ENCODE measurements at places on chromosomes 1 and 21.

- DNase-seq: peak; percentile 34
These were observed 5.1 kb upstream of the SPATC1L start for GRCh38 chr21:46189213-46189958.

GRCh38 chr21:45094412-45094811 lies 20.0 kb downstream of the ADARB1 start:
- no peak for DNase-seq

GRCh38 chr1:32480761-32481160 lies 15.9 kb downstream of the ZBTB8B start:
- DNase-seq: no peak

DNA sequence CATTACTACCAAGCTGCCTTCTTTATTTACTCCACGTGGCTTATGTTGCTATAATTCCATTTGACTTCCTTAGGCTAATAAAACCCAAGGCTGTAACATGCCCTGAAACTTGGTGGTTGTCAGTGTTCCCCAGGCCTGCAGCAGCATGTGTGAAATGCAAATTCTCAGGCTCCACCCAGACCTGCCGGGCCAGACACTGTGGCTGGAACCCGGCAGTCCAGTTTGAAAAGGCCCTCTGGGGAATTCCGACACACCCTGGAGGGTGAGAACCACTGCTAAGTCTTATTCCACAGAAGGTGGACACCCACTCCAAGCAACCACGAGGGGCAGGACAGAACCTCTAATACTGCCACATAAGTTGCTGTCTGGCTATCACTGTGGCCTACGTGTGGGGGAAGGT lies 41.4 kb downstream of the URB1 start:
- DNase-seq: no peak

- DNase-seq: no peak
These were observed 23.1 kb downstream of the C21orf91 start for GRCh38 chr21:17796037-17796403.

DNA sequence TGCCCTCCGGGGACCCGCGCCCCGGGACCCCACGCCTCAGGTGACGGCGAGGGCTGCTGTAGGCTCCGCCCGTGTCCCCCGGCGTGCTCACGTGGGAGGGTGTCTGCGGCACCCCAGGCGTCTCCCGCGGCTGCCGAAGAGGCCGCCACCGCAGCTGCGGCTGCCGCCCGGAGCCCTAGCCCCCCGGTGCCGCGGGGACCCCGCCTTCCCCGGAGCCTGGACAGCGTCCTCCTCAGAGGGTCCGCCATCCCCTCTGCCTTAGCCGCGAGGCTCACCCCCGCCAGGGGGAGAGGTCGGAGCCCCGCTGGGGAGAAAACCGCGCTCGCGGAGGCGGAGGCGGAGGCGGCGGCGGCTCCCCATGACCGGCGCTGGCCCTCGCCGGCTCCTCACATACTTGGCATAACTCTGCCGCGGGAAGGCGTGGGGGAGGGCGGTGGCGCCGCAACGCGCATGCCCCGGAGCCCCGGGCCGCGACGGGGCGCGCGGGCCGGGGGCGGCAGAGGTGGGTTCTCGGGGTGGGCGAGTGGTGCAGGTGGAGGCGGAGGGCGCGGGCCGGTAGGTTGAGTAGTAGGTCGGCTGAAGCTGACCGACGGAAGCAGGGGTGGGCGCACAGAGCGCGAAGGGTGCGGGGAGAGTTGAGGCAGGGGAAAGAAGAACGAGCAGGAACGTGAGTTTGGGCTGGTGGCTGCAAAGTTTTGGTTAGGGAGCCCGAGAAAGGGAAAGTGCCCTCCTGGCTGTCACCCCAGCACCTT lies 700 bp upstream of the SYDE2 start:
- DNase-seq: peak; percentile 93

GRCh38 chr1:109441069-109441468 lies 14.8 kb upstream of the PSMA5 start:
- no peak for DNase-seq

- DNase-seq: no peak
These were observed 180.0 kb downstream of the TTLL7 start for GRCh38 chr1:83818916-83819315.

DNA sequence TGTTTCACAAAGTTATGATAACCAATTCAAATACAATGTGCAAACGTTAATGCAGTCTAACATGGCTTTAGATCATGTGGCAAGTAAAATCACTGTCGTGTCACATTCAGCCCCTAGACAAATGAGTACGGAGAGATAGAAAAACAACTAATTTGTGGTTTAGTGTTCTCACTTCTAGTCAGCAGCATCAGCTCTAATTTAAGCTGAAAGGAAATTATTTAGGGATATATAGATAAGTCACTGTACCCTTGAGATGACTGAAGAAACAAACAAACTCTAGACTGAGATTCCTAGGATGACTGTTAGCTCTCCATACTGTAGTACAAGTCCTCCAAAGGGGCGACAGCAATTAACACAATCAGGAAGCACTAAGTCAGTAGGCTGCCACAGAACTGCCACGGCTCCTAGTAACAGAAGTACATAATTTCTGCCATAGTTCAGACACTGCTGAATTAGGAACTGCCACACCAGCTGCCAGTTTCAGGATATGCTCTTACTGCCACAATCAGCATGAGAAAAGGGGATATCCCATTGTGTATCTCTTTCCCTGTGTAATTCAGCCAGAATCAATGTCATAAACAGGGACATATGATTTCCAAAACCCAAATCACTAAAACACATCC lies 150.4 kb upstream of the NEGR1 start:
- DNase-seq: no peak

GRCh38 chr1:109849655-109850054 lies 61.0 kb upstream of the CSF1 start:
- DNase-seq: no peak

DNA sequence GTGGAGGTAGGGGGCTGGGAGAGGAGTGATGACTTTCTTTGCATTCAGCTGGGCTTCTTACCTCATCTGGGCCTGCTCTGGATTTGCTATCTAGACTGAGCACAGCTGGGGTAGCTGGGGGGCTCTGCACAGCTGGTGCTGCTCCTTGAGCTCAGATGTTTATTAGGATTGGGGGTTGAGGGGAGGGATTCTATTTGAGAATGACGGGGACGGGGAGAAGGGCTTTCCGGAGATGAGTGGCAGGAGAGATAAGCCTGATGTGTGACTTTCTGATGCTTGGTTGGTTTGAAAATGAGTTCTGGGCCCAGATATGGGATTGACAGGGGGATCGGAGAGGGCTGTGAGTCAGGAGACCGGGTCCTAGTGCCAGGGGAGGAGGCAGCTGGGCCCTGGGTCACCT lies 146.1 kb upstream of the CSF3R start:
- DNase-seq: no peak

GRCh38 chr21:40827509-40827908 lies 19.4 kb downstream of the DSCAM start:
- no peak for DNase-seq

DNA sequence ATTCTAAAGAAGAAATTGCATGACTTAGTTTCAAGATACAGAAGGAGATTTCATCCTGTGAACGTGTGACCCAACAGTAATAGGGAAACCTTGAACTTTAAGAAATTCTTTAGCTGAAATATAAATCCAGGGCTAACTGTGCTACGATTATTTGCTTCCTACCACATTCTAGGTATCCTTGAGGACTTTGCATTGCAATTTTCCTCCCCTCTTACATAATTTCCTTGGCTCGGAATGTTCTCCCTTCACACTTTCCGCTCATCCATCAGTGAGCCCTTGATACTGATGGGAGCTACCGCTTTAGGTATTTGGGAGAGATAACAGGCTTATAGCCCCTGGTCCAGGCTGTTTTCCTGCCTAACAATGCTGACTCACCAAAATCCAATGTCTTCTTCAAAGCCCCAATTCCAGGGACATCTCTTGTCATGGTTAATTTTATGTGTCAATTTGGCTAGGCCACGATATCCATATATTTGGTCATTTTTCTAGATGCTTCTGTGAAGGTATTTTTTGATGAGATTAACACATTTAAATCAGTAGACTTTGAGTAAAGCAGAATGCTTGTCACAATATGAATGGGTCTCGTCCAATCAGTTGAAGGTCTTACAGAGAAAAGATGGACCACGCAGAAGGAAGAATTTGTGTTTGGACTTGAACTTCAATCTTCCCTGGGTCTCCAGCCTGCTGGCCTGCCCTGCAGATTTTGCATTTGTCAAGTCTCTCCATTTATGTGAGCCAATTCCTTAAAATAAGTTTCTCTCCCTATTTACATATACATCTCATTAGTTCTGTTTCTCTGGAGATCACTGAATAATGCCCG lies 121.2 kb downstream of the PTPN14 start:
- no peak for DNase-seq

GRCh38 chr1:183830389-183830788 lies 25.5 kb downstream of the RGL1 start:
- DNase-seq: no peak

GRCh38 chr1:85245891-85246290 lies 13.6 kb downstream of the C1orf52 start:
- no peak for DNase-seq

DNA sequence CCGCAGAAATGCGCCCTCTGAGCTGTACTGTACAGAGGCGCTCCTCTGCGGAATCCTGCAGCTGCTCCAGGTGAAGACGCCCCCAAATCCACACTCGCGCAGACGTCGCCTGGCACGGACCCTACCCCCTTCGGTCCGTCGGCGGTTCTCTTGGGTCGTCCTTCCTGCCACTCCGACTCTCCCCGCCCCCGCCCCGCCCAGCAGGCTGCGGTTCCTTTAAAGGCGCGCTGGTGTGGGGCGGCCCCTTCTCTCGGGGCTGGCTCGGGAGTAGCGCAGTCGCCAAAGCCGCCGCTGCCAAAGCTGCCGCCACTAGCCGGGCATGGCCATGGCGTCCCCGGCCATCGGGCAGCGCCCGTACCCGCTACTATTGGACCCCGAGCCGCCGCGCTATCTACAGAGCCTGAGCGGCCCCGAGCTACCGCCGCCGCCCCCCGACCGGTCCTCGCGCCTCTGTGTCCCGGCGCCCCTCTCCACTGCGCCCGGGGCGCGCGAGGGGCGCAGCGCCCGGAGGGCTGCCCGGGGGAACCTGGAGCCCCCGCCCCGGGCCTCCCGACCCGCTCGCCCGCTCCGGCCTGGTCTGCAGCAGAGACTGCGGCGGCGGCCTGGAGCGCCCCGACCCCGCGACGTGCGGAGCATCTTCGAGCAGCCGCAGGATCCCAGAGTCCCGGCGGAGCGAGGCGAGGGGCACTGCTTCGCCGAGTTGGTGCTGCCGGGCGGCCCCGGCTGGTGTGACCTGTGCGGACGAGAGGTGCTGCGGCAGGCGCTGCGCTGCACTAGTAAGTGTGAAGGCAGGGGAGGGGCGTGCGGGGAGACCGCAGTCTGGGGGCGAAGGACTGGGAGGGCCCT lies at the start of gene RASSF5:
Gene RASSF5, plus strand, starts transcription at position 248 of the 846 bp plus-strand sequence. Its CDS starts 72 bp downstream, at position 320.
- DNase-seq: no peak

DNA sequence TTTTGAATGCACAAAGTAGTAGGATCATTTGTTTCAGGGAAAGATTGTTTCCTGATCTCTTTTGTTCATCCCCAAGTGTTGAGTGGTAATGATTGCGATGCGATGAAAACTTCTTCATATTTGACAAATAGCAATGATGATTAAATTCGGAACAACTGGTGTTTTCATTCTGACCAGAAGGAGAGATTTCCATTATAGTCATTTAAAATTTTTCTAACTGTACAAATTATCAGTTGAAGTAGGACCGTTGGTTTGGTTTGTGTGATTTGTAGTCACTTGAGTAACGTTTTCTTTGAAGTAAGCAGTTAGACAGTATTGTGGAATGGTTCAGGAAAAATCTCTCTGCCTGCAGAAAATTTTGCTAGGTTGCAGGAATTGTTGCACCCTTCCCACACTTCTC lies 5.9 kb downstream of the NFYC start:
- DNase-seq: no peak

DNA sequence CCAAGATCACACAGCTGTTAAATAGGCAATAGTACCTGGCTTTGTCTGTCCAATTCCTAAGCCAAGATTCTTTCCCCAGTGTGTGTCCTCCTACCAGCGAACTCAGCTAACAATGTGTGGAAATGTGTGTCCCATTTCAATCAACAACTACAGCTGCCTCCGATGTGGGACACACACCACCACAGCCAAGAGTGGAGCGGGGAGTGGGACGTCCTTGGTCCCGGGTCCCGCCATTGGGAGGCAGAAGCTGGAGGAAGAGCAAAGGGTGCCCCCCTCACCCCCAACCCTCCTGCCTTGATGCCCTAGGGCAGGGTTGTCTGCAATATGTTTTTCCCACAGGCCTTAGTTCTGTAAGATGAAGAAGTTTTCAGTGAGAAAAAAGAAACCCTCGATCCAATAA lies 265.4 kb upstream of the RAB4A start:
- DNase-seq: no peak

- DNase-seq: no peak
These were observed 101.8 kb upstream of the OLFM3 start for GRCh38 chr1:102098536-102098935.

DNA sequence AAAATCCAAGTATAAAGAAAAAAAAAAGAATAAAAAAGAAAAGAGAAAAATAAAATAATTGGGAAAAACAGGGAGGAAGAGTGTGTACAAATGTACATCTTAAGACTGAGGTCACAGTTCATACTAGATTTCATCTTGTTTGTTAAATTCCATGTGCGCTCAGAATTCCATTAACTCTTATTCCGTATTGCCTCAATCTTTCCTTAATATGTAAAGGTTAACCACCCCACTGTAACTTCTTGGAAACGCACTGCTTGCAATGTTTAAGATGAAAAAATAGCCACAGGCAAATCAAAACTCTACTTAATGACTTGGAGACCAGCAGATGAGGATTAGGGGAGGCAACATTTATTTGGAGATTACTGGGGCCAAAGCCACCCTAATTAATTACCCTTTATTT lies 23.9 kb upstream of the KCNE1 start:
- no peak for DNase-seq

DNA sequence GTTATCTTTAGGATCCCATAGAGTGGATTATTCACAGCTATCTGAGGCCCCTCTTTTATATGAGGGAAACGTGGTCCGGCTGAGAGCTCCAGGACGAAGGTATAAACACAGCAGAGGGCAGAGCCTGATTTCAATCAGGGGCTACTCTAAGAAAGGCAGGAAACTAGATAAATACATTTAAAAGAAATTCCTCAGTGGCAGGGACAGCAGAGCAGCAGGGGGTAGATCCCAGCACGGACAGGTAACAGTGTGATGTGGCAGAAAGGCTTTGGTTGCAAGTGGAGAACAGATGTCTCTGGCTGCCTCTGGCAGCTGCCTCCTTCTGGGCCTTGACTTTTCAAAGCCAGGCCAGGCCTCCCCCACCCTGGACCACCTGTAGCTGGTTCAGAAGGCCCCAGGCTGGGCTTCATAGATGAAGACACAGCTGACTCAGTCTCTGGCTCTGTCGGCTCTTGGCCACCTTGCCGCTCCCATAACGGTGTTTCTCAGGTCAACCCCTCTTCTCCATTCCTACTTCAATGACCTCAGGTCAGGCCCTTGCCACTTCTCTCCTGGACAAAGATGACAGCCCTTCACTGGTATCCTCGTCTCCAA lies 43.8 kb downstream of the FAM78B start:
- DNase-seq: no peak

GRCh38 chr1:214604523-214604922 lies 1.5 kb downstream of the CENPF start:
- no peak for DNase-seq

Data from mesothelial cell of epicardium (in vitro differentiated cells).